ENCODE measurements at places on chromosomes 7 and 10.

GRCh38 chr10:67327626-67328535 is 368.1 kb downstream of the CTNNA3 start:
- no peak for DNase-seq

DNA sequence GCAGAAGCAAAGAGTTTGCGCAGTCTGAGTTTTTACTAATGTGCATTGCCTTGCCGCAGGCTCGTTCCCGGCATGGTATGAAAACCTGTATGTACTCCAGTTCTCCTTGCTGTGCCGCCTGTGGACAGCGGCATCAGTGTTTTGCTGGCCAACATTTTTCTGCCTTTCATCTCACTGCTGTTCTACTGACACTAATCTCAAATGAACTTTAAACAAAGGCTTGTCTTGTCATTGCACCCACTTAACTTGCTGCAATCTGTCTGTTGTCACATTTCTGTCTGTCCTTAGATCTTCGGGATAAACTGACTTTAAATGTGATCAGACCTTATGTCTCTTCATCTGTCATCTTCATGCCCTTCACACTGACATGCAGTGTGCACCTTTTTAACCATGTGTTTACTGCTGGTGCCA is 71.7 kb upstream of the ZNRF2 start:
- DNase-seq = no peak

- peak; percentile 62 for DNase-seq
Observed at GRCh38 chr7:3154881-3155494, 111.3 kb upstream of the CARD11 start.

DNA sequence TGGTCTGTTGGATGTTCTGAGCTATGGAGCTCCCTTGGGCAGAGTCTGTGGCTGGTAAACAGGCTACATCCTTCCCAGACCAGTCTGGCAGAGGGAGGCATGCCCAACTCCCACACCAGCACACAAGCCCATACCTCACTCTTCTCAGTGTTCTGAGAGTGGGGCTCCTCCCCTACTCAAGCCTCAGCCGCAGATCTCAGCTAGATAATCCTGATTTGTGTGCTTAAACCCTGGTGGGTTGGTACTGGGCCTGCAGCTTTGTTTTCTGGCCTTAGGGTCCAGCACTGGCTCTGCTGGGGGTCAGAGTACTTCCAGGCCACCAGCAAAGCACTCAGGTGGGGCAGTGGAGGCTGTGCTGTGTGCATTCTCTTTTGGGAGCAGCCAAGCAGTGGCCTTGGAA is 70.4 kb downstream of the MGAM2 start:
- no peak for DNase-seq

DNA sequence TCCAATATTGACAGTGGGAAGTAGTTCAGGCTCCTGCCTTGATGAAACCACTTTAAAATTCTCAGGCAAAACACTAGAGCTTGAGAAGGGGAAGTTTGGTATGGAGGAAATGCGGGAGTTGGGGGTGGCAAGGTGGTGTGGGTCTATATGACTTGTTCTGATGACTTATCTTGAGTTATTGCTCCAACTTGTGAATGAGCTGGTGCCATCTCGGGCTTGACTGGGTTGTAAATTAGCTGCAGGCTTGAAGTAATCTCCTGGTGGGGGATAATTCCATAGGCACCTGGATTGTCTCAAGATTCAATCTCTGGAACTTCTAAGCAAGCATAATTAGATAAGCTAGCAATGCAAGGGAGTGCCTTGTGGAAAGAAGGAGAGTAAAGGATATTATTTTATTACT is 29.0 kb downstream of the MRPL32 start:
- no peak for DNase-seq

GRCh38 chr10:108957681-108958080 is 965.6 kb downstream of the XPNPEP1 start:
- DNase-seq = no peak

- DNase-seq = no peak
Observed at GRCh38 chr10:75283078-75283670, 47.4 kb upstream of the COMTD1 start.

- DNase-seq = no peak
Observed at GRCh38 chr7:2517026-2517425, 2.5 kb upstream of the LFNG start.

GRCh38 chr10:97891497-97892167 is 42.0 kb downstream of the GOLGA7B start:
- no peak for DNase-seq

- no peak for DNase-seq
Observed at GRCh38 chr10:22605168-22605567, 109.2 kb downstream of the PIP4K2A start.

DNA sequence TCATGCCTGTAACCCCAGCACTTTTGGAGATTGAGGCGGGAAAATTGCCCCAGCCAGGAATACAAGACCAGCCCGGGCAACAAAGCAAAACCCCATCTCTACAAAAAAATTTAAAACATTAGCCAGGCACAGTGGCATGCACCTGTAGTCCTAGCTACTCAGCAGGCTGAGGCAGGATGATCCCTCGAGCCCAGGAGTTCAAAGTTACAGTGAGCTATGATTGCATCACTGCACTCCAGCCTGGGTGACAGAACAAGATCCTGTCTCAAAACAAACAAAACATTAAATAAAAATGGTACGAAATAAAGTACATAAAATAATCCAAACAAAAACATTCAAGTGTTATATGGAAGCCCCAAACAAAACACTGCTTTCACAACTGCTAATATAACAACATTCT is 125.0 kb downstream of the SNX13 start:
- no peak for DNase-seq

GRCh38 chr10:110286841-110287240 is 17.9 kb downstream of the SMNDC1 start:
- DNase-seq = no peak

DNA sequence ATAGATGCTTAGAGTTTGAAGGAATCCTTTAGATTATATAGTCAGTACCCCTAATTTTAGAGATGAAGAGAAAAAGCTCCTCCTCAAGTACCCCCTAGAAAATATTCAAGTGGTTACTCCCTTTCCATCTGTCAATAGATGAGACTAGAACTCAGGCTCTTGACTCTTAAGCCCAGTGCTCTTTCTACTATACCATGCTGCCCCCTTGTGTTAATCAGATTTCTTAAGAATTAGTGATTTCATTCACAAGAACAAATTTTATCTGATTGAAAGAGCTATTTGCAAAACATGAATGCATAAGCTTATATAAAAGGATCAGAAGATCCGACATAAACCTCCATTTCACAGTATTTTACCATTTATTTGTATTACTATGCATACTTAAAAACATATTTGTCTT is 179.3 kb downstream of the TFEC start:
- no peak for DNase-seq

GRCh38 chr10:92590623-92591549 is 2.0 kb upstream of the KIF11 start:
- DNase-seq = peak; percentile 8

DNA sequence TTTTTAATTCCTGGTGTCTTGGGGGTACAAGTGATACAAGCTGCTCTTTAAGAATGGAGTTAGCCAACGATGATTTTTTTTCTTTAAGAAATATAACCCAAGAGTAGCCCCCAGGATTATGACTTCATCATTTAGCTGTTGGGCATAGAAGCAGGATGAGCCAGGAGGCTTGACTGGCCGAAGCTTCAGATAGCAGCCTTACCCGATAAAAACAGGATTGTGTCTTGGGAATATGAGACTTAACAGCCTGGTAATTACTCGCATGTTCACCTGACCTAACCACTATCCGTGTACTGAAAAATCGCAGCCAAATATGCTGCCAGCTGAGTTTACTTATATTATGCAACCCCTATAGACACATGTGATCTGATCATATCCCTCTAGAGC is 346.0 kb upstream of the BMPER start:
- no peak for DNase-seq

DNA sequence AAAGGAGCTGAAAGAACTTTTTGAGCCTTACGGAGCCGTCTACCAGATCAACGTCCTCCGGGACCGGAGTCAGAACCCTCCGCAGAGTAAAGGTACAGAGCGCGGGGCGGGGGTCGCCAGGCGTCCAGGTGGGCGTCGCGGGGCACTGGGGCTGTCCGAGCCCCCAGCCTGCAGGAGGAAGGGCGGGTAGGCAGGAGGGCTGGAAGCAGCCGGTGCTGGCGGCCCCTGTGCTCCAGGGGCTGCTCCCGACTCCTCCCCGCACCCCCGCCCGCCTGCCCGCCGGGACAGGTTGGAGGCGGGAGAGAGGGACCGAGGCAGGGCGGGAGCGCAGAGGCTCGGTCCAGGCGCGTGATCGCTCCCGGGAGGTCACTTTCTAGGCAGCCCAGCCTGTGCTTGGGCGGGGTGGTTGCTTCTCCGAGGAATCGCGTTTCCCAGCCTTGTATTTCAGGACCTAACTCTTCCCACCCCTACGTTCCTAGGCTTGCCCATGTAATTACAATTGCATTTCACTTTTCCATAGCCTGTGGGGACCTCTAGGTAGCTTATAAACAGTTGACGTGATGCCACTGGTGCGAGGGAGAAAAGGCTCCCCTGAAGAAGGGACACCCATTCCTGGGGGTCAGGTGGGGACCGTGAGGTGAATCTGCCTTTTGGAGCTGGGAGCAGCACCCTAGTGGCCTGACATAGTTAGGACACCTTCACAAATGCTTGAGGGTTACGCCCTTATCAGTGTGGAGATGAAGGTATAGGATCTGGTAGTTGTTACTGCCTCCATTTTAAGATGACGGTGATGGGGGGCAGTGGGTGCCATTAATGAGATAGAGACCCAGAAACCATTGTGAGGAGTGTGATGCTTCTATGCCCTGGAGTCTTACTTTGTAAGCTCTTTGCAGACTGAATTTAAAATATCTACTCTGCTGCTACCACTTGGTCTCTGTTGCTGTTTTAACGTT is 148.2 kb downstream of the CELF2 start:
- peak; percentile 82 for DNase-seq

GRCh38 chr10:101721806-101722205 is 26.8 kb upstream of the FBXW4 start:
- DNase-seq = no peak

- no peak for DNase-seq
Observed at GRCh38 chr10:69880301-69881081, 78.8 kb downstream of the COL13A1 start.

DNA sequence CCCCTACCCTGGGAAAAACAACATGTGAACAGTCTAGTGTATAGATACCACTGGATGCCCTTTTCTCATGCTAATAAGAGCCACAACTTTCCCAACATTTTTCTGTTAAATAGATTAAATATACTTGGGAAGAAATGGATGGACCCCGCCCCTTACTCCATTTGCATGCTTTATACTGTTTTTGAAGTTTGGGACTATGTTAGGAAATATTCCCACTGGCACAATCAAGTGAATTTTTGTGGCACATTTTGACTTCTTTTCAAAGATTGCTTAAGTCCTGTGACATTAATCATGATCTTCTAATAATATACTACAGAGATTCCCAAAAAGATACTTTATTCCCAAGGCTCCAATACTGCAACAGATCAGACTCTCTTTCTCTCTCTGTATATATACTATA is 216.6 kb downstream of the TWIST1 start:
- no peak for DNase-seq

- DNase-seq = no peak
Observed at GRCh38 chr7:69620063-69620462, 21.8 kb downstream of the AUTS2 start.

GRCh38 chr10:60422809-60423208 is 33.1 kb upstream of the ANK3 start:
- no peak for DNase-seq

GRCh38 chr7:128837521-128837921 is 7.3 kb downstream of the FLNC start:
- no peak for DNase-seq

DNA sequence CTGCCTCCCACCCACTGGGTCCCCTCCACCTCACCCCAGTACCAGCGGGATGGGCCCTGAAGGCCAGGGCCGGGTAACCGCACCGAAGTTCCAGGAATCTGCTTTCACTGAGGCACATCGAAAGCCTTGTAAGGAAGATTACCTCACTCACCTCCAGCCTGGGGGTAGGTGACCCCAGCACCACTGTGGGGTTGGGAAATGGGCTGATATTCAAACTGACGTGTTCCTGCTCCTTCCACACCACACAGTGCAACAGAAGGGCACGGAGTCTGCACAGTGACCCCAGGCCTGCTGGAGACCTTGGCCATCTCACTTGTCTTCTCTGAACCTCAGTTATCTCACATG is 29.8 kb downstream of the NPS start:
- DNase-seq = no peak

GRCh38 chr10:27893358-27893954 is 105.4 kb downstream of the ODAD2 start:
- no peak for DNase-seq

DNA sequence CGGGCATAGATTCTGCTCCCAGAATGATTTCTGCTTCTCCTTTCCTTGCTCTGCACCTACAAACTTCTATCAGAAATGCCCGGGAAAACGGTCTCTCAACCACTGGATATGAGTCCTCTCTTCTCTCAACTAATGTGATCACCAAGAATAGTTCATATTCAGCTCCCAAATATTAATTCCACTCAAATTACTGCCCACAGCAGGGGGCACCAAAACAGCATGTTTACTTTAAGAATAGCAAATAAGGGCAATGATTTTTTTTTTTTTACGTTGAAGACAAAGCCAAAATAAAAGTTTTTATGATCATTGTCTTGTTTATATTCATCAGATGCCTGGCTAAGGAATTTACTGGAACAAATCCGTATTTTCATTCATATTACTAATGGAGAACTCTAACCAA is 94.9 kb upstream of the PRSS1 start:
- DNase-seq = no peak

DNA sequence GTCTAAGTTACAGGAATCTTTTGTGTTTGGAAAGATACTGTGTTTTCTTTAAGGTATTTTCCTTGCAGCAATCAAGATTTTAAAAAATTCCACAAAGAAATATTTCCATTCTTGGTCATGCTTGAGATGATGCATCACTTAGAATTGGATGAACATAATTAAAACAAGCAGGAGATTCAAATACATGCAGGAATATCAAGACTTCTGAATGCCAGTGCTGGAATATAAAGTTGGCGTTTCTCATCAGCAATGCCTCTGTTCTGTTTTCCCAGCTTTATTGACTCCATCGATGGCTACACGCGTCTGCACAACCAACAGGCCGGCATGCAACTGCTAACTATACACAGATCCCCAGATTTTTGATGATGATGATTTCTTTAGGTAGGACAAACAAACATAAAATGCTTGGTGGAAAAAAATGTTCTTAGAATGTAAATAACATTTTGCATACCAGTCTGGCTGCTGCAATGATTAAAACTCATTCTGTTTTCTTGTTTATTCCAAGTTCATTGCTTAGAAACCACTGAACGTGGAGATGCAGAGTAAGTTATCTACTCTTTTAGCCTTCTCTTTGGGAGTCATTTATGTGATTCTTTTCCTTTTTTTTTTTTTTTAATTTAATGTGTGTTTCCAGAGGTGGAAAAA is 91.3 kb upstream of the FAM171A1 start:
- no peak for DNase-seq

DNA sequence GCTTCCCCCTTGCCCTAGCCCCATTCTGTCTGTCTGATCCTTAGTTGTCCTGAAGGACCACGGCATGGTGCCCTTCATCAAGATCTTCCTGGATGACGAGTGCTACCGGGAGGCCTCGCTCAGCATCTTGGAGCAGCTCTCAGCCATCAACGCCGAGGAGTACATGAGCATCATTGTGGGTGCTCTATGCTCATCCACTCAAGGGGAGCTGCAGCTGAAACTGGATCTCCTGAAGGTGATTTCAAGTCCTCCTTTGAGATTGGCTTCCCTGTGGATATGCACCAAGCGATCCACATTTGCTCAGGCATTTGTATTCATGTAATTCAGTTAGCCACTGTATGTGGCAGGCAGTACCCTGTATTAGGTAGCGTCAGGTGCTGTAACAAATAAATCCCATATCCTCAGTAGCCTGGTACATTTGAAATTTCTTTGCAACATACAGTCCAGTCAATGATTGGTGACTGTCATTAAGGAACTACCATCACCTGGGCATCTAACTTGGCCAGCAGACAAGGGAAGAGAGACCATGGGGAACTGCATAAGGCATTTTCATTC is 51.2 kb downstream of the WDFY4 start:
- DNase-seq = no peak
